ENCODE measurements at places on chromosomes 1 and 21.
A peak's percentile ranks its signal among the peaks of the same experiment; 100 is the strongest.

- no peak for DNase-seq
Measured at GRCh38 chr1:160547422-160547821, 24.4 kb upstream of the SLAMF6 start.

- no peak for DNase-seq
Measured at GRCh38 chr1:15153184-15153841, at the start of gene TMEM51. Gene TMEM51 (plus strand): TSS chr1:15153747. CDS start chr1:15215088, 61,341 bp downstream.

- no peak for DNase-seq
Measured at GRCh38 chr1:67192902-67193301, 26.6 kb downstream of the IL23R start.

DNA sequence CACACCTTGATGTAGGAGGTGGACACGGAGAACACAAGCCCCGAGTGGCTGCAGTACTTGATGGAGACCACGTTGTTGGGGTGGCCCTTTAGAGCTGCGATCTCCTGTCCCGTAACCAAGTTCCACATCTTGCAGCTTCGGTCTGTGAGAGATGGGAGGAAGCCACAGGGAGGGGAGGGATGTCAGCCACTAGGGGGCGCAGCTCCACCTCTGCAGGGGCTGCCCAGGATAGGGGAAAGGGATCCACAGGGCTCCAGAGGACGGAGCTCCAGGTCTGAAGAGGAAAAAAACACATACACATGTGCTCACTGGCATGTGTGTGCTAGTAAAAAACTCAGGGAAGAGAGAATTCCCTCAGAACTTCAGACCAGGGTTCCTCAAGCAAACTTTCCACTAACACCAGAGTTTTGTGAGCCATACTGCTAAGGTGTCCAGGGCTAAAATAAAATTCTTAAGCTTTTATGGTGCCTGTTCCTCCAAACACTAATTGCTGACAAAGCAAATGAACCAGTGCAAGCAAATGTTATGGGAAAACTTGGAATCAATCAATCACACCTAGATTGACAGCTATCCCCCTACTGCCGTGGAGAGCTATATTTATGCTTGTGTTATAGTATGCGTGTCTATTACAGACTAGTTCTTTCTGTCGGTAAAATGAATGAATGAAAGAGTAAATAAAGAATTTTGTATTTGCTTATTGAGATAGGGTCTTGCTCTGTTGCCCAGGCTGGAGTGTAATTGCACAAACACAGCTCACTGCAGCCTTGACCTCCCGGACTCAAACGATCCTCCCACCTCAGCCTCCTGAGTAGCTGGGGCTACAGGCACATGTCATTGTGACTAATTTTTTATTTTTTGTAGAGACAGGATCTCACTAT is 43.7 kb downstream of the KIF21B start:
- peak; percentile 23 for DNase-seq

DNA sequence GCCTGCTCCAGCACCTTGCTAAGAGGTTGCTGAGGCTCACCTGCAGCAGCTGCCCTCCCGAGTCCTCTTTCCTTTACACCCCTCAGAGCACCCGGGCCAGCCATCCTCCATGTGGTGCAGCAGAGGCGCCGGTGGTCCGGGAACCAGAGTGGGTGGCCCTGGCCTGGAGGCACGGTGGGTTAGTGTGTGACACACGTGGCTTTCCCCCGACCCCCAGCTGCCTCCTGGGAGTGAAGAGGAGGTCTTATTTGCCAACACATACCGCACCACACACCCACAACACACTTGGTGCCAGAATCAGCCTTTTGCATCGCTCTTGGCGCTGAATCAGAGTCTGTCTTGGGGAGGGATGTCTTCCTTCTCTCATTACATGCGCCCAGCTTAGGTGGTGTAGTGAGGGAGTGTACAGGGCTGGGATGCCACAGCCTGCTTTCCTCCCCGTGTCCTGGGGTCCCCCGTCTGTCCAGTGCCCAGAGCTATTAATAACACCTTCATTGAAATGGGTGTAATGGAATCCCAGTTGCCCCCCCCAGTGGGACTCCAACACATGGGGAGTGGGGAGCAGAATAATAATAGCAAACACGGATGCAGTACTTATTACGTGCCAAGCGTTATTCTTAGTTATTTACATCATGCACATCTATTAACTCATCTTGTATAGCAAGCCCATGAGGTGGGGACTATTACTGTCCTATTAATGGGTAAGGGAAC is 38.2 kb downstream of the MAPKAPK2 start:
- no peak for DNase-seq

DNA sequence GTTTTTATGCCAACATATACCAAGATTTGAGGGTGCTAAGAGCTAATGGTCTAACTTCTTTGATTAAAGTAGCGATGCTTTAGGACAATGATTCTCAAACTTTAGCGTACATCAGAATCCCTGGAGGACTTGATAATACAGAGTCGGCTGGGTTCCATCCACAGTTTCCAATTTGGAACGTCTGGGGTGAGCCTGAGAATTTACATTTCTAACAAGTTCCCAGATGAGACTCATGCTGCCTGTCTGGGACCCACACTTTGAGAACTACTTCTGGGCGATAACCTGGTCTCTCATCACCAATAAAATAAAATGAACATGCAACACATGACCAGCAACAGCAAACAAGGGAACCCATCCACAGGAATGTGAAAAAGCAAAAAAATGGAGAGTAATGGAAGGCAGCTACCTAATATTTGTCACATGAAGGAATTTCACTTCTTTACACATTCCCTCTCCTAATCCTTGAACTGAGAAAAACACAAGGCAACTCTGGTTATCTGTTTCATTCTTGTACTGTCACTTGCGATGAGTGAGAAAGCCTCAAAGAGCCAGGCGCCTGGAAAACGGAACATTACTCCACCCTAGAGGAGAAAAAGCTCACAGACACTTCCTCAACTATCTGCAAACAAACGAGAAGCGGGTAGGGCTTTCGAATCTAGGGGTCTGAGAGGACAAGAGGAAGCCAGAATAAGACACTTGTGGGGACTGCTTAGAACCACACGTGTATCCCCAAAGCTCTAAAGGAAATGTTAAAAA is 14.0 kb downstream of the HSF2BP start:
- no peak for DNase-seq
